ENCODE measurements at places on chromosomes 4 and X. TPM values are rescaled to one million over a fixed set of nuclear protein-coding genes. Genes with fewer than 3 reads are reported as not detected.

DNA sequence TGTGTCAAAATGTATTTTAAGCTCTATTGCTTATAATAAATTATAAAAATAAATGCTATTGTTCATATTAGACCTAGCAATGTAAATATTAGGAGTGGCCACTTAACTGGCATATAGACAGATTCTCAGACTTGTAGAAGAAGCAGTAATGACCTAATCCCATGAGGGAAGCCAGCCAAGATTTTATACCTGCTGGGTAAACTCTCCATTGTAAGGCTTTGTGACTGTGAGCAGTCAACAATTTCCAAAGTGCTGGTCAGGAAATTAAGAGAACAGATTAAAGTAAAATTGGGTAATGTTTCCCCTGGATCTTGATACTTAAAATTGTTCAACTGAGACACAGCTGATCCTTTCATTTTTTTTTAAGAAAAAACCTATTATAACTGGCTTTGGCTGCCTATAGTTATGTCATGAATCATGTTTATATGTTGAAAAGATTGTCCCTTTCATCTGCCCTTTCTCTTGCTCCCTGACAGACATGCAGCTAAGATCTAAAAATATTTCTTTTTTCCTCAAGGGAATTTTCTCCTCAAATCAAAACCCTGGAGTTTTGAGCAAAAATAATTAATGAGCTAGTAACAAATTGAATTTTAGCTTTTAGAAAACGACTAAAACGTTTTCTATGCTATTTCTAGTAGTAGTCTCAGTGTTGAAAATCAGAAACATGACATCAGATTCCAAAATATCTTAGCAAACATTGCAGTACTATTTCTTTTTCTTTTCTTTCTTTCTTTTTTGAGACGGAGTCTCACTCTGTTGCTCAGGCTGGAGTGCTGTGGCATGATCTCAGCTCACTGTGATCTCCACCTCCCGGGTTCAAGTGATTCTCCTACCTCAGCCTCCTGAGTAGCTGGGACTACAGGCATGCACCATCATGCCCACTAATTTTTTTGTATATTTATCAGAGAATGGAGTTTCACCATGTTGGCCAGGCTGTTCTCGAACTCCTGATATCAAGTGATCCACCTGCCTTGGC, 77.9 kb downstream of the ADGRL3 start:
- no peak overlapping the region for H3K4me3 ChIP-seq
- no peak overlapping the region for H3K27ac ChIP-seq
- H3K36me3 ChIP-seq = no peaks in the 10 kb centered on the region
- no peaks in the 10 kb centered on the region for H3K4me1 ChIP-seq
- no peaks in the 10 kb centered on the region for H3K27me3 ChIP-seq

DNA sequence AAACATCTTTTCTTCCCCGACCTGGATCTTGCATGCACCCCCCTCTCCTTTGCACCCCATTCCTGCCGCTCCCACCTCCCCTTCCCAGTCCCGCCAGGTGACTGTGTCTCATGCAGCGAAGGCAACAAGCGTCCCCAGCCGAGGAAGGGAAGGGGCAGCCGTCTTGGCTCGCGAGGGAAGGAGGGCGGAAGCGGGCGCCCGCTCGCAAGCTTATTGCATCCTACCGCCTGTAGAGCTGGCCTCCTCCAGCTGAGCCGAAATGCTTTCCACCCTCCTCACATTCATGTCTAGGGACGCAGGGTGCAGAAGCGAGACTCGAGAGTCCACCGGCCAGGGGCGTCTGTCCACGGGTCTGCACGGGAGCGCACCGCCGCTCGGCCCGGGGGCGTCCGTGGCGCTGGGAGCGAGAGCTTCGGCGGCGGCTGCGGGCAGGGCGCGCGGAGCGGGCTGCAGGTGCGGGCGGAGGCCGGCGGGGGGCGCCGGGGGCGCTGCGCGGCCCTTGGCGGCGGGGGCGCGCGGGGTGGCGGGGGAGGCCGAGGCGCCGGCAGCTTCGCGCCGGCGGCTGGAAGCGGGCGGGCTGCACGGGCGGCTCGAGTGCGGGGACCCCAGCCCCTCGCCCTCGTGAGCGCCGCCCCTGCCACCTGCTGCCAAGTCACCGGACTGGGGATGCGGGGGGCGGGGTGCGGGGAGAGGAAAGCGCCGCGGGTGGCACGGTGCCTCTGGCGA, at the start of gene KCNIP4:
KCNIP4 (minus strand) TSS at position 426 of the 726 bp plus-strand sequence.
- no peaks in the 10 kb centered on the region for H3K36me3 ChIP-seq
- no peaks in the 10 kb centered on the region for H3K4me1 ChIP-seq
- no peak within 1 kb of the TSS for H3K27ac ChIP-seq
- H3K27me3 ChIP-seq = peaks cover 35% of the 10 kb centered on the region
- peak within 1 kb of the TSS; percentile 65 for H3K4me3 ChIP-seq

DNA sequence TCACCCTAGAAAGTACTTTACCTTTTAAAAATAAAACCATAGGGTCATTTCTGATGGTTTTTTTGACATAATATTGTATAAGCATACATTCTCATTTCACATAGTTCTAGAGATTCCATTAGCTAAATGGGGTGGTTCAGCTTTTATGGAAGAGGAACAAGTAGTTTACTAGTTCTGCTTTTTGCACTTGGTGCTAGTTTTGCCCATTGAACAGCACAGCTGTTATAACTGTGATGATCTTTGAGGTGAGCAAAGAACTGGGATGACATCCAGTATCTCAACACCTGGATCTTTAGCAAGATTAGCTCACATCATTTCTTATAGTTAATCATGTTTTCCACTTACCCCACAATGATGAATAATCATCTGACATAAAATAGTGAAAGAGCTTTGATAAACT, 40.9 kb downstream of the MOB1B start:
- H3K36me3 ChIP-seq = no peaks in the 10 kb centered on the region
- H3K4me3 ChIP-seq = no peak overlapping the region
- H3K4me1 ChIP-seq = peaks cover 22% of the 10 kb centered on the region
- DNase-seq = no peak
- H3K27me3 ChIP-seq = no peaks in the 10 kb centered on the region

- H3K4me3 ChIP-seq = no peak overlapping the region
- H3K4me1 ChIP-seq = no peaks in the 10 kb centered on the region
- DNase-seq = no peak
- H3K27me3 ChIP-seq = no peaks in the 10 kb centered on the region
- no peaks in the 10 kb centered on the region for H3K36me3 ChIP-seq
- H3K27ac ChIP-seq = no peak overlapping the region
These were observed 82.7 kb upstream of the TEX13C start for GRCh38 chrX:125236955-125237354.

DNA sequence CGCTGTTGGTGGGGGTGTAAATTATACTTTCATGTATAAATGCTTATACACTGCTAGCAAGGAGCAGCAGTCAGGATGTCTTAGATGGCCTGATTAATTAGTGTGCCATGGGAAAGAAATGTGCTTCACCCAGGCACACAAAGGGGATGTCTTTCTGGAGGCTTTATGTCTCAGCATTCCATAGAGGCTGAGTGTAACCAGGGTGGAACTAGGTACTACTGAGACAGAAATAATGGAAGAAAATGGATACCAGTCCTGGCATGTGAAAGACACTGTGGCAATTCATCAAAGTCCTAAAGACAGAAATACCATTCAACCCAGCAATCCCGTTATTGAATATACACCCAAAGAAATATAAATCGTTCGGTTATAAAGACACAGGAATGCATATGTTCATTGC, 52.5 kb downstream of the PF4 start:
- no peaks in the 10 kb centered on the region for H3K36me3 ChIP-seq
- H3K4me1 ChIP-seq = no peaks in the 10 kb centered on the region
- H3K27me3 ChIP-seq = no peaks in the 10 kb centered on the region
- DNase-seq = no peak

- DNase-seq = no peak
- no peak overlapping the region for H3K27ac ChIP-seq
- H3K4me1 ChIP-seq = peaks cover 12% of the 10 kb centered on the region
These were observed 10.7 kb downstream of the TEC start for GRCh38 chr4:48258845-48259397.

- DNase-seq = no peak
- H3K36me3 ChIP-seq = no peaks in the 10 kb centered on the region
- H3K27me3 ChIP-seq = no peaks in the 10 kb centered on the region
- peak overlapping the region; percentile 36 for H3K4me3 ChIP-seq
- H3K4me1 ChIP-seq = peaks cover 44% of the 10 kb centered on the region
These were observed 61.5 kb upstream of the HHIP start for GRCh38 chr4:144584428-144584827.

- DNase-seq = no peak
- peaks cover 15% of the 10 kb centered on the region for H3K4me1 ChIP-seq
- no peaks in the 10 kb centered on the region for H3K27me3 ChIP-seq
- H3K27ac ChIP-seq = no peak overlapping the region
- peaks cover 16% of the 10 kb centered on the region for H3K36me3 ChIP-seq
These were observed 35.4 kb downstream of the SNX25 start for GRCh38 chr4:185244763-185245162.

DNA sequence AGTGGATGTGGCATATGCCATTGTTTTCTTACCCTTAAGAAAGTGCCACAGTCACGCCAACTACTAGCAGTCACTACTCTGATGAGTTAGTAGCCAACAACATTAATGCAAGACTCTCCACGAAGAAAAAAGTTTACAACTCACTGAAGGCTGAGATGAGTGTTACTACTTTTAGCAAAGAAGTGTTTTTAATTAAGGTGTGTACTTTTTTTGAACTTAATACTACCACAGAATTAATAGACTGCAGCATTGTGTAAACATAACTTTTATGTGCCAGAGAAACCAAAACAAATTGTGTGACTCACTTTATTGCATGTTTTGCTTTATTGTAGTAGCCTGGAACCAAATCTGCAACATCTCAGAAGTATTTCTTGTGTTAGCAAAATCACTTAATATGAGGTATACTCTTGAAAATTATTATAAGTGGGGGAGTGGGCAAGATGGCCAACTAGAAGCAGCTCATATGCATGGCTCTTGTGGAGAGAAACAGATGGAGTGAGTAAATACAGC, 2.2 kb upstream of the UGT2B4 start:
- no peaks in the 10 kb centered on the region for H3K27me3 ChIP-seq
- H3K4me1 ChIP-seq = no peaks in the 10 kb centered on the region
- H3K27ac ChIP-seq = no peak overlapping the region
- no peak for DNase-seq
- H3K4me3 ChIP-seq = no peak overlapping the region

GRCh38 chrX:26295425-26295824, 79.5 kb downstream of the MAGEB5 start:
- H3K36me3 ChIP-seq = no peaks in the 10 kb centered on the region
- no peak overlapping the region for H3K27ac ChIP-seq
- H3K4me3 ChIP-seq = no peak overlapping the region
- no peak for DNase-seq
- H3K4me1 ChIP-seq = no peaks in the 10 kb centered on the region
- H3K27me3 ChIP-seq = no peaks in the 10 kb centered on the region

DNA sequence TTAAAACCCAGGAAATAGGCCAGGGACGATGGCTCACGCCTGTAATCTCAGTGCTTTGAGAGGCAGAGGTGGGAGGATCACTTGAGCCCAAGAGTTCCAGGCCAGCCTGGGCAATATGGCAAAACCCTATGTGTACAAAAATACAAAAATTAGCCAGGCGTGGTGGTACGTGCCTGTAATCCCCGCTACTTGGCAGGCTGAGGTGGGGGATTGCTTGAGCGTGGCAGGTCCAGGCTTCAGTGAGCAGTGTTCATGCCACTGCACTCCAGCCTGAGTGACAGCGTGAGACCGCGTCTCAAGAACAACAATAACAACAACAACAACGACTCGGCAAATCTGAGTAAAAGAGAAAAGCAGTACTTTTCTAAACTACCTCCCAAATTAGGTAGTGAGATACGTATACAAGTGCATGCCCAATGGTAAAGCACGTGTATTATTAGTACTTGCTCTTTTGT, 13.0 kb upstream of the NDUFC1 start:
- no peaks in the 10 kb centered on the region for H3K4me1 ChIP-seq
- H3K4me3 ChIP-seq = no peak overlapping the region

GRCh38 chrX:133054761-133055405, 42.0 kb downstream of the USP26 start:
- H3K4me1 ChIP-seq = no peaks in the 10 kb centered on the region
- no peaks in the 10 kb centered on the region for H3K27me3 ChIP-seq
- no peak overlapping the region for H3K27ac ChIP-seq
- no peak overlapping the region for H3K4me3 ChIP-seq
- no peak for DNase-seq

- peak overlapping the region; percentile 86 for H3K4me3 ChIP-seq
- no peak for DNase-seq
- peaks cover 10% of the 10 kb centered on the region for H3K4me1 ChIP-seq
- no peaks in the 10 kb centered on the region for H3K27me3 ChIP-seq
These were observed 702 bp downstream of the MMGT1 start for GRCh38 chrX:135973025-135973547.

DNA sequence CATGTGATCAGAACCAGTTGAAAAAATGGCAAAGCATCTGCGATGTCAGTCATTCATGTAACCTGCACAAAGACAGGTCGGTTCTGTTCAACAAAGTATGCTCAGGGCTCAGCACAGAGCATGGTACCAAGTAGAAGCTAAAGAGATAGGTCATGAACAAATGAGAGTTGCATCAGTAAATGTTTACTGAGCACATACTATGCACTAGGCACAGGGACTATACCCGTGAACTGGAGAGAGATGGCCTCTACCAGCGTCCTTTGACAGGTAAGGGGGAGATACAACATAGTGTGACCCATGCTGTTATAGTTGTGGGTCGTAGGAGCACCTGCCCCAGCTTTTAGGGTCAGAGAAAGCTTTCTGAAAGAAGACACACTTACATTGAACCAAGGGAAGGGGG, 46.7 kb downstream of the PHKA2 start:
- H3K4me3 ChIP-seq = no peak overlapping the region
- H3K27me3 ChIP-seq = no peaks in the 10 kb centered on the region
- DNase-seq = no peak
- H3K4me1 ChIP-seq = no peaks in the 10 kb centered on the region

DNA sequence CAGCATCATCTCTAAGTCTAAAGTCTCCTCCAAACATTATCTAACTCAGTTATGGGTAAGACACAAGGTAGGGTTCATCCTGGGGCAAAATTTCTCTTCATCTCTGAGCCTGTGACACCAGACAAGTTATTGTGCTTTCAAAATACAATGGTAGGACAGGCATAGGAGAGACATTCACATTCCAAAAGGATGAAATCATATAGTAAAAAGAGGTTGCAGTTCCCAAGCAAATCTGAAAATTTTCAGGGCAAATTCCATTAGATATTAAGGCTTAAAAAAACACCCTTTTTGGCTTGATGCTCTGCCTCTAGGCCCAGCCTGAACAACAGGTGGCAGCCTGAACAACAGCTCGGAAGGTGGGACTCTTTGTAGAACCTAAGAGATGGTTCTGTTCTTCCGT, 448.3 kb upstream of the SLIT2 start:
- H3K4me1 ChIP-seq = peaks cover 18% of the 10 kb centered on the region
- no peak overlapping the region for H3K27ac ChIP-seq
- no peak overlapping the region for H3K4me3 ChIP-seq

DNA sequence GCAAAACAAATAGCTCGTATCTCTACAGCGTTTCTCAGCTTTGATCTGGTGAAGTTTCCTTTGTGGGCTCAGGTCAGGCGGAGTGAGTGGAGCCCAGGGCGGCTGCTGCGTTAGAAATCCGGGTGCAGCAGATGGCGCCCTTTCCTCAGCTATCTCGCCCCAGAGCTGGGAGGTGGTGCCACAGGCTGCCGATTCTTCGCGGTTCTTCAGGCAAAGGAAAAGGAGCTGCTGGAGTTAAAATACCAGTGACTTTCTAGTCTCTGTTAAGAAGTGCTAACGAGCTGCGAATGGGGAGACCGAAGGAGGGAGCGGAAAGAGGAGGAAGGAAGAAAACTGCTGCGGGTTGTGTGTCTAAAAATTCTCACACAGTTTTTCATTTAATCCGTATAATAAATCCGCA, 114.6 kb downstream of the CPE start:
- peak overlapping the region; percentile 33 for H3K4me3 ChIP-seq
- H3K36me3 ChIP-seq = no peaks in the 10 kb centered on the region
- H3K4me1 ChIP-seq = no peaks in the 10 kb centered on the region

The LDB2 gene
- 21.8 TPM for total RNA-seq

The TRIM61 gene
- total RNA-seq = 3.8 TPM

The MAGEA11 gene
- total RNA-seq = not detected

The GRIA3 gene
- total RNA-seq = 3.3 TPM

The NDUFC1 gene
- 25.7 TPM for total RNA-seq

The XAGE1A gene
- total RNA-seq = not detected

Measured in osteoblast (primary cell).